ENCODE measurements at places on chromosomes 2 and 18.

DNA sequence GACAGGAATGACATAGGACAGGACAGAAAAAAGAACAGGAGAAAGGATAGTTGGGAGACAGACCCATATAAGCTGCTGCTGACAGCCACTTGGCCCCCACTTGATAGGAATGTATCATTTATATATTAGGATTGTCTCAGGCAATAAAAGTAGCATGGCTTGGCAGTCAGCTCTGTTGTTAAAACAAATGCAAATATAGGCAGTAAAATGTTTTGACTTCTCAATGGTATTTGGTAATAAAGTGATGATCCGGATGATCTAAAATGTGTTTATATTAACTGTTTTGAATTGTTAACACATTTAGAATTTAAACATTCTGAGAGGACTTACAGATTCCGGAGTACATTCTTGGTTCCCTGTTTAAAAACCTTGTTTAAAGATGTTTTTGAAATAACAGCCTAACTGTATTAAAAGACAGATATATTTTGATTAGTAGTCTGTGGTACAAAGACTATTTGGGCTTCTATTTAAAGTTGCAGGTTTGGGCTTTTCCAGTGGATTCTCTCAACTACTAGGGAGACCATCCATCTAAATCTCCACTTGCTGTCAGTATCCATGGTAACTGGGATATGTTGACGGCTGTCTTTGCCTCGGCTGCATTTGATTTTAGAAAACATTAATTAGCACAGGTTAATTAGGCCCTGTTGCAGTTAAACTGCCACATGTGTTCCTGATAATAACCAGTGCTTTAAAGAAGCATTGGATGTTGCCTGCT lies 147.6 kb downstream of the ESCO1 start:
- no peak for DNase-seq

- DNase-seq, result no peak
Measured at GRCh38 chr2:235843591-235844395, 324.4 kb downstream of the GBX2 start.

GRCh38 chr2:215556979-215557378 lies 121.1 kb upstream of the FN1 start:
- DNase-seq, result no peak

- DNase-seq, result no peak
Measured at GRCh38 chr18:36315736-36316135, 18.2 kb downstream of the FHOD3 start.
